ENCODE measurements at places on chromosomes 6 and 20. TPM values are rescaled to one million over a fixed set of nuclear protein-coding genes. Genes with fewer than 3 reads are reported as not detected.

The HRH3 gene
- total RNA-seq = not detected

The HMGN3 gene
- 137 TPM for total RNA-seq

The CST3 gene
- total RNA-seq = 310 TPM

The RIMS1 gene
- total RNA-seq = 2.2 TPM

The CTNNBL1 gene
- 26.8 TPM for total RNA-seq

The ADGRF4 gene
- total RNA-seq = under 0.01 TPM

The FANCE gene
- total RNA-seq = 4.0 TPM

The MRAP2 gene
- 1.5 TPM for total RNA-seq

The SLC35F1 gene
- total RNA-seq = not detected

The NHLRC1 gene
- 3.0 TPM for total RNA-seq

The TSPO2 gene
- total RNA-seq = not detected

The PRKN gene
- 4.2 TPM for total RNA-seq
